ENCODE measurements at places on chromosomes 11 and 22.

DNA sequence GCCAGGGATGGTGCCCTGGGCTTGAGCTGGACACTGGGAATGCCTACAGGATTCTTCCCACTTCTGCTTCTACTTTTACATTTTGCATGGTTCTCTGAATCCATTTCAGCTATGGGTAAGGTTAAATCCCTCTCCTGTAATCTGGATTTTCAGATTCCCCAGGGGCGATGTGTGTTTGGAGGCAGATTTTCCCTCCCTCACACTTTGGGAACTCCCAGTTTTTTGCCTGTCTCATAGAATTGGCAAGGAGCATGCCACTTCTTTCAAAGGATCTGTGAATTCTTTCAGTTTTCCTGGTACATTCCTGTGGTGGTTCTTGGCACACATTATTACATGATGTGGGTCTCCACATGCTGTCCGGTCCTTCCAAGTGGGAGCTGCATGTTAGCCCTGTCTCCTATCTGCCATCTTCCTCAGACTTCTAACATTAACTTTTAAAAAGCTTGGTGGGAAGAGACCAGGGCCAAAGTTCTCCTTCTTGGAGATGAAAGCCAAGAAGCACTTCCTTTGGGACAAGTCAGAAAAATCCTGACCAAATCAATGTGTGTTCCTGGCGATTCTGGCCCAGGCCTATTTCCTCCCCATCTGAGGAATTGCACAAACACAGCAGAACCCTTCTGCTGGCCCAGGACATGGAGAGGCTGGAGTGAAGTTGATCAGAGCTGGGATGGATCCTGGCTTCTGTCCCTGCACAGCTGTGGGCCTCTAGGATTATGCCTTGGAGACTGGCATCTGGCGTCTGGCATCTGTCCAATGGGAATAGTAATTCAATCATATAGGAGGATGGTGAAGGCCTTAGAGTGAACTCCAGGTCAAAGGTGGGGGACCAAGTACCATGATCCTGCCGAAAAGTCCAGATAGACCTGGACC lies 5.4 kb upstream of the APOL2 start:
- no peak for DNase-seq

- DNase-seq: no peak
Observed at GRCh38 chr11:72760539-72761405, 8.6 kb upstream of the ARAP1 start.

DNA sequence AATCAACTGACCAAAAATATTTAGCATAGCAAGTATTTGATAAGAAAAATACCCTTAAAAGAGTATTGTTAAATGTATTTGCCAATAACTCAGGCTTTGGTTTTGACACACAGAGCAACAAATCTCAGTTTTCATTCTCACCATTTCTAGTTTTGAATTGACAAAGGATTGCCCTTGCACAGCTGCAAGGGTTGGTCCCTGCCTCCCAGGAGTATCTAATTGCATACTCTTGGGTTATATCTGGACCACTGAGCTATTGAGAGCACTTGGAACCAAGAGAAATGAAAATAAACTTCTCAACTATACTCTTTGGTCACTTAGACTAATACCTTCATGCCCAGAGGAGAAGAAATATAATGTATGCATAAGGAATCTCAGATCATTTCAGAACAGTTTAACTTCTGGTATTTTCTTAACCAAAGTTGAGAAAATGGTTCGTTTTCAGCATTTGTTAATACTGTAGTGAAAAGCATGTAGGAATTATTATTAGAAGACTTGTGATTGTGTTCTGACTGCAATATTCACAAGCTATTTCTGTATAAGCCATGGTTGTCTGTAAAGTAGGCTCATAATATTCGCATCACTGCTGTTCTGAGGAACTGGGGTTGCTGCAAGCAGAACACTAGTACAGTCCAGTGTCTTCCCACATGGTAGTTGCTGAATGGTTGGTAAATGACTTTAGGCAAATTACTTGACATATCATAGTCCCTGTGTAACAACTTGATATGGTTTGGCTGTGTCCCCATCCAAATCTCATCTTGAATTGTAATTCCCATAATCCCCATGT lies 7.9 kb downstream of the C2CD3 start:
- no peak for DNase-seq

GRCh38 chr22:36486619-36487384 lies 5.4 kb upstream of the TXN2 start:
- DNase-seq: no peak

DNA sequence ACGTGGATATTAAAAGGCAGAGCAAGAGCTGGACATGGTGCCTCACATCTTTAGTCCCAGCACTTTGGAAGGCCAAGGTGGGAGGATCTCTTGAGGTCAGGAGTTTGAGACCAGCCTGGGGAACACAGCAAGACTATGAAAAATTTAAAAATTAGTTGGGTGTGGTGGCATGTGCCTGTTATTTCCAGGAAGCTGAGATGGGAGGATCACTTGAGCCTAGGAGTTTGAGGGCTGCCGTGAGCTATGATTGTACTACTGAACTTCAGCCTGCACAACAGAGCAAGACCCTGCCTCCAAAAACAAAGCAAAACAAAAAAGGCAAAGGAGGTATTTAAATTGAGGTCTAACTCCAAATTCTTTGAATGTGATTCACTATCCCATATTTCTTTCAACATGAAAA lies 23.5 kb downstream of the RDX start:
- DNase-seq: no peak

- no peak for DNase-seq
Observed at GRCh38 chr22:50670513-50670912, 2.1 kb upstream of the SHANK3 start.

- DNase-seq: no peak
Observed at GRCh38 chr22:40541300-40541699, 95.2 kb downstream of the MRTFA start.

DNA sequence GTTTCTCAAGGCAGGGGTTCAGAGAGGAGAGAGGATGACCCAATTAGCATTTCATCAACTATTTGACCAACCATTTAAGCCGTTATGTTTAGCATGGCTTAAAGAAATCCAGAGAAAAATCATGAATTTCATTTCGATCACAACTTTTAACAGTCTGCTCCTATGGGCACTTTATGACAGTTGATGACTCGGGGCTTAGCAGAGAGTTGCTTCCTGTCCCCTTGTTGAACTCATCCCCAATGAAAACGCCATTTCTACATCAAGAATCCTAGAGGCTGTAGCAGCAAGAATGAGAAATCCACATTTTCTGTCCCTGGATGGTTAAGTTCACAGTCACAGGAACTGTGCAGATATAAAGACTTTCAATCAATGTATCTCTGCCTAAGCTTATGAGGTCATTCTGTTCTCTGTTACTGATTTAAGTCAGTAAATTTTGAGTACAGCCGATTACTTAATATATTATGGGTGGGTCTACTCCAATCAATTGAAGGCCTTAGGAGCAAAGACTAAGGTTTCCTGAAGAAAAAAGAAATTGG lies 81.1 kb downstream of the BDNF start:
- no peak for DNase-seq
